ENCODE measurements at places on chromosomes 5 and 9.

GRCh38 chr9:13352451-13352979 lies 73.0 kb upstream of the MPDZ start:
- DNase-seq = no peak

DNA sequence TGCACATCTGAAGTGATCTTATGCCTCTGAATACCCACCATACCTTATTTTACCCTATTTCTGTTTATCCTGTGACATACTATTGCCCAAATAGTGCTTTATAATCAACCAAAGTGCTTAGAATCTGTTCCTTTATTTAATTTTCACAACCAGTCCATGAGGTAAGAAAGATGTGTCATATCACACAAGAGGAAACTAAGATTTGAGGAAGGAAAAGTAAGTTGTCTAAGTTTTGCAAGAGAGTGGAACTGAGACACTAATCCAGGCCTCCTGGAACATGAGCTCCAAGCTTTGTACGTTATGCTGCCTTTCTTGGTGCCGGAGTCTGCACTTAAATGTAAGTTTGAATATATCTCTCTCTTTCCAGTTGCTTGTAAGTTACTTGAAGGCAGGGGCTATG lies 17.2 kb downstream of the KDM3B start:
- no peak for DNase-seq

- DNase-seq = no peak
Observed at GRCh38 chr5:16618138-16618897, 1.5 kb upstream of the RETREG1 start.

GRCh38 chr5:163399923-163400322 lies 37.5 kb upstream of the CCNG1 start:
- DNase-seq = no peak

DNA sequence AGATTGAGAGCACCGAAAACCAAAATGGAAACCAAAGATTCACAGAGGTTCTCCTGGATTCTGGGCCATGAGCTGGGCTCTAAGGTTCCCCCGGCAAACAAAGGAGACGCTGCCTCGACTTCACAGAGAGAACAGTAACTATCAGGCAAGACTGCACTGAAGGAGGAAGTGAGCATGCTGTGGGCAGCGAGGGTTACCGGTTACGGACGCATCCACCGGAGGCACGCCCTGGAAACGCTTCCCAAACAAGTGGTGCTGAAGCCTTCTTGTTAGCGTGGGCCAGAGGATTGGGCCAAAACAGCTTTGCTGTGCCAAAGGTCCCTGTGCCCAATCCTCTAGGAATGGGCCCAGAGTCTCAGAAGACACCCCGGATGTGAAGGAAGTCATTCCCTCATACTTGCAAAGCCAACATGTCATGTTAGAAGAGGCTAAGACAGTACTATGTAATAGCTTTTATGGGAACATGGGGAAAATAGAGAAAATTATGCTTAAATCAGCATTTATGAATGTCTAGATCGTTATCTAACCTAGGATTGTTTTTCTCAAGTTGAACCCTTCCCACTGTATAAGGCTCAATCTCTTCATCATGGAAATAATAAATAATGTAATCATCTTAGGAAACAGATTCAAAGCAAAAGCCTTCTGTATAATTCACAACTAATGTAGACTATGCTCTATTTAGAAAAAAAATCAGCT lies 145.4 kb downstream of the GABBR2 start:
- DNase-seq = no peak

DNA sequence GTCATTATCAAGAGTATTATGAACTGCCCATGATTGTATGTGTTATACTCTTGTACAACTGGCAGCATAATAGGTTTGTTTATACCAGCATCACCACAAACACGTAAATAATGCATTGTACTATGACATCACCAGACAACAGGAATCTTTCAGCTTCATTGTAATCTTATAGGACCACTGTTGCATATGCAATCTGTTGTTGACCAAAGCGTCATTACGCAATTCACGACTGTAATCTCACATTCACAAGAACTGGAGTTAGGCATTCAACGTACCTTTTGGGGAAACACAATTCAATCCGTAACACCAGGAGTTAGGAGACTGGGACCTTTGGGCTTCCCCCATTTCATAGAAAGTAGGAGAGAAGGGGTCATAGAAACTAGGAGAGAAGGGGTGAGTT lies 20.4 kb upstream of the ARSI start:
- DNase-seq = no peak

GRCh38 chr5:130963798-130964197 lies 201.3 kb downstream of the HINT1 start:
- DNase-seq = no peak

Data from fibroblast of skin of left quadriceps (primary cell).